ENCODE measurements at places on chromosomes 11 and 22. TPM values are rescaled to one million over a fixed set of nuclear protein-coding genes. Genes with fewer than 3 reads are reported as not detected.

GRCh38 chr11:63144121-63144520 lies at the start of gene SLC22A24:
SLC22A24 (minus strand) TSS chr11:63144221; CDS start chr11:63143779, 442 bp downstream.
- no peak for DNase-seq
- H3K4me3 ChIP-seq = no peak within 1 kb of the TSS
- no peak within 1 kb of the TSS for H3K27ac ChIP-seq
- no peaks in the 10 kb centered on the region for H3K36me3 ChIP-seq
- H3K27me3 ChIP-seq = no peaks in the 10 kb centered on the region
- no peaks in the 10 kb centered on the region for H3K4me1 ChIP-seq

DNA sequence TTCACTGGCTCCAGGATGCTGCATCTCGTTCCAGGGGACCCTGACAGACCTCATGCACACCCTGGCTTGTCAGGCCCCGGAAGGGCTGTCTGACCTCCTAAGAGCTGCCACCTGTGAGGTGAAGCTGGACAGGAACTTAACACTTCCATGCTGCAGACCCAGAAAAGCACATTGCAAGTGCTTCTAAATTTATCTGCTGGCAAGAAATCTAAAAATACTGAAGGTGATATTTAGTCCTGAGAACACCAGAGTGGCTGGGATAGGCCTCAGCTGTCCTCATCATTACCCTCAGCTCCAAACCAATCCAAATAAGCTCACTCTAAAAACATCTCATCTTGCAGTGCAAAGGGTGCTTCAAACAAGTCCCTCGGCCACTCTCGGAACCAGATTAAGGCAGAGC lies 46.7 kb downstream of the ABTB2 start:
- H3K27me3 ChIP-seq = no peaks in the 10 kb centered on the region
- DNase-seq = no peak
- H3K36me3 ChIP-seq = no peaks in the 10 kb centered on the region
- H3K4me1 ChIP-seq = peaks cover 3% of the 10 kb centered on the region
- H3K4me3 ChIP-seq = no peak overlapping the region

DNA sequence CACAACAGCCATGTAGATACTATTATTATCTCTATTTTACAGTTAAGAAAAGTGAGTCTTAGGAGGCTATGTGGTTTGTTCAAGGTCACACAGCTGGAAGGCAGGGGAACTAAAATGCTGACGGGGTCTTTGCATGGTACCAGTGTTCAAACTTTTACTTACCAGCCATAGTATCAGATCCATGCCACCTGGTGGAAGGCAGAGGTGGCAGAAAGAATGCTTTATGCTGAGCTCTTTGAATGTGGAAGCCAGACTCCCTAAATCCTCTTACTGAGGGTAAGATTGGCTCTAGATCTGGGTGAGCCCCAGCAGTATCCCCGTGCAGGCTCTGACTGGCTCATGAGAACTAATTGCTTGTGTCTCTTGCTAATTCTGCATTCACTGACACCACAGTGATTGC lies 54.3 kb upstream of the NAV2 start:
- no peak for DNase-seq
- H3K4me1 ChIP-seq = no peaks in the 10 kb centered on the region
- H3K4me3 ChIP-seq = no peak overlapping the region

Gene TRIM48
- not detected for total RNA-seq

Gene MB
- total RNA-seq = 0.93 TPM

All from testis (tissue), 5 donors.